ENCODE measurements at places on chromosomes 12 and 14.
A peak's percentile ranks its signal among the peaks of the same experiment; 100 is the strongest.

DNA sequence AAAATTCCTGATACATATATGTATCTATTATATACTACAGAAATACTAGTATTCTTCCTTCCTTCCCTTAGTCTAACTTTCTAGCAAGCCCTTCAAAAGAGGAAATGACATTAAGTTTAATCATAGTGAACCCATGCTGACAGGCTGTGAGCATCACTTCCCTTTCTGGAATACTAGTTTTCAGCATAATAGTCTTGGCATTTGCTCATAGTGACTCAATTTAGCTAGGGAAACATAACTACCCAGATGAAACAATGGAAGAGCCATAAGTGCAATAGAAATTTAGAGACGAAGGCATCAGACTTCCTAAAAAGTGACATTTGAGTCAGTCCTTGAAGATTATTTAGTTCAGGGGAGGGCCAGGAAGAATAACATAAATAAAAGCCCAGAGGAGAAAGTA lies 184.5 kb upstream of the CRY1 start:
- DNase-seq = no peak

GRCh38 chr12:44874981-44875416 lies 1.1 kb downstream of the NELL2 start:
- DNase-seq = peak; percentile 6

DNA sequence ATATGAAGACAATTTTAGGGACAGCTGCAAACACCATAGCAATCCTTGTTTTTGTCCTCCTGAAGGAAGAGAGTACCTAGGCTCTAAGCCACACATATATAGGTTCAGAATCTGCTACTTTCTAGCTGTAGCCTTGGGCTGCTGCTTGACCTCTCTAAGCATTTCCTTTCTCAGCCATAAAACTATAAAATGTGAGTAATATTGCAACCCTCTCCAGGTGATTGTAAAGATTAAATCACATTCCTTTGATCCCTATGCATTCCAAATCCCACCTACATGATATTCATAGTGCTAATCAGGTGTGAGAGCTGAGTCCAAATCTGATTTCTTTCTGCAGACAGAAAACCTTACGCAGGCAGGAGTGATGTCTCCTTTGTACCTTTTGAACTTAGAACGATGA lies 913.5 kb downstream of the VRK1 start:
- no peak for DNase-seq

GRCh38 chr12:130698106-130698505 lies 18.0 kb downstream of the RIMBP2 start:
- DNase-seq = no peak

DNA sequence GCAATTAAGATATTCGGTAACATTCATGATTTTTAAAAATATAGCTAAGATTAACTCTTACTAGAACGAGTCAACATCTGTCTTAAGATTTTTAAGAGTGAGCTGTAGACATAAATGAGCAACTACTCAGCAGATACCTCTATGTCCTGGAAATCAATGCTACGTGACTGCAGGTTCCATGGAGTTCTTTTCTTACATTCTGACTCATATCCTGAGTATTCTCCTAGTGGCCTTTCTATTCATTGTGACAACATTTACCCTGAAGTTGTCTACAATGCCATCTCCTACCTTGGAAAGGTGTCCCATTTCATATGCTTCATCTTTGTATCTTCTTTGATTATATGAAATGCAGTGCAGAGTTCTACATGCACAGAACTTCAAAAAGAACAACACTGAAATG lies 59.9 kb downstream of the PKP2 start:
- DNase-seq = no peak

DNA sequence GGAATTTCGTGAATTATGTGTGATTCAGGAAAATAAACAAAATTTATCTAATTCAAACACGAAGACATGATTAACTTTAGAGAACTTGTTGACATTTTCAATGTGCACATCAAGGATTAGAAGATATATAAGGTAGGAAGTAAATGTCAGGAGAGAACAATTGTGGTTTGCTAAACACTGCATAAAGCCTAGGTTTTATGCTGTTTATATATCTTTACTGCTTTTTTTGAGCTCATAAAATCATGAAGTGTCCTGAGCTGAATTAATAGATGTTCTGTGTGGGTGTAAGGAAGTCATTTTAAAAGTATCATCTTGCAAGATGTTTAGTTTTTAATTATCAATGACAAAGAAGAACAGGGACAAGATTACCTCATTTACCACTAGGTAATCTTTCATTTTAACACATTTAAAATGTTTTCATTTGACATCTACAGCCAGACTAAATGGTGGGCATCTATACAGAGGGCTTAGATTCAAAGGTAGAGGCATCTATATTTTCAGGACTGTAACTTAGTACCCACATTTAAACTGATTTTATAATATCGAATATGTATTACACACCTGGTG lies 382.8 kb downstream of the ADAMTS20 start:
- no peak for DNase-seq

GRCh38 chr12:92436856-92437255 lies 265.9 kb upstream of the PLEKHG7 start:
- DNase-seq = no peak

DNA sequence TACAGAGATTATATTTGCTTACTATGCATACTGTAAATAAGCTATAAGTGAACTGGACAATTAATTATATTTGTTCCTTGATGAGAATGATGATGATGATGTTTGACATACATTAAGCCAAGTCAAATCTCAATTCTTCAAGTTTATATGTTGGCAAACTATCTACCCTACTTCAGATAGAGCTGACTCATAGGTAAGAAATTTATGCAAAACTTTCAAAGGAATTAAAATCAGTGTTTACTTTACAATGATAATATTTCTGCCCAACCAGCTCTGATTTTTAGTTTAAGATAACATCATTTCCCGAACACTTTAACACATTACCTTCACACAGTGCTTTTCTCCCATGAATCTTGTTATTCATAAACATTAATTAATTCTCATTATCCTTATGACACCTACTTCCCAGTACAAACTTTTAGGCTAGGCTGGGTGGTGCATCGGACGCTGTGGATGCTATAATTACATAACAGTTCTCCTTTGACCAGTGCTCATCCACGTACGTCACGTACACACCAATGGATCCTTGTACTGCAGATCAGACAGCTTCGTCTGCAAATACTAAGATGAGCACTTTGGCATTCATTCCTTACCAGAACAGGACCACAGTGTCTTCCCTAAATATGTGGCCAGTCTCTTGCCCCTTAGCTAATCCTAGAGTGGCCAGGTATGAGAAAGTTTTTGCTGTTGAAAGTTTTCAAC lies 18.3 kb downstream of the BMP4 start:
- no peak for DNase-seq

DNA sequence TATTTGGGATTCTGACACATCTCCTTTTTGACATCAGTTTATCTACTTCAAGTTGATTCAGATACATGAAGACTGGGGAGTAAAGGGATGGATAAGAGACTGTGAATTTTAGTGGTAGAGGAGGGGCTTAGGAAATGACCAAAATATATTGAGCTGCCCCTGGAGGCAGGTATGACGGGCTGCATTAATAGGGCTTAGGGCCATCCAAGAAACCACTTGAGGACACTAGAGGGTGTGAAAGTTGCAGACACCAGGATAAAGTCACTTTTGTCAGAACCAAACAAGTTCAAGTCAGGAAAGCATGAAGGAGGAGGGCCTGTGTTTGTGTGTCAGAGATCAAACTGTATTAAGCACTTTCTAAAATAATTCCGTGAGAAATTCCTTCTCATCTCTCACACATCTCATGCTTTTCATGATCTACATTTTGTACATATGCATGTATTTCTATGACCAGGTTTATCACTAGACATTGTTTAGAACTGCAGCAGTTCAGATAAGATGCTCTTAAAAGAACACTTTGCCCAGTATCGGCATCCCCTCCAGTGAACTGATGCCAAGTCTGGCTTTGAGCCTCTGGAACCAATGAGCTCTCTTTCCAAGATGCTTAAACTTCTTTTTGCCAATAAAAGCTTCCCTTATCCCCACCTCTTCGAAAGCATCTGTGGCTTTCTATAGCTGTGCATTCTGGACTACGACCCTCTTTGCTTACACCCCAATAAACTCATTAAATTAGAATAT lies 136.9 kb downstream of the SLC38A1 start:
- no peak for DNase-seq

- DNase-seq = no peak
These were observed 4.0 kb downstream of the CLEC1A start for GRCh38 chr12:10094646-10095395.

DNA sequence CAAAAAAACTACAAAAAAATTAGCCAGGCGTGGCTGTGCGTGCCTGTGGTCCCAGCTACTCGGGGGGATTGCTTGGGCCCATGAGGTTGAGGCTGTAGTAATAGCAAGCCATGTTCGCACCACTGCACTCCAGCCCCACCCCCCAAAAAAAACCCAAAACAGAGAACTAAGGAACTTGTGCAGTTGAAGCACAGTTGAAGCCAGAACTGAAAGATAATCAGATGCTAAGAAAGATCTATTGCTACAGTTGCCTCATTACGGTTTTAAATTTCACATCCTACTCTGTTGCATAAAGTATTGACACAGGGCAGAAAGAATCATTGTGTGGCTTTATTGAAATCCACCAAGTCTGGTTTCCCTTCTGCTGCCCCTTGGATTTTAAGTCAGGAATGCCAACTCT lies 3.8 kb downstream of the CS start:
- no peak for DNase-seq

- DNase-seq = no peak
These were observed 1.1 kb upstream of the HEBP1 start for GRCh38 chr12:13000925-13001774.

DNA sequence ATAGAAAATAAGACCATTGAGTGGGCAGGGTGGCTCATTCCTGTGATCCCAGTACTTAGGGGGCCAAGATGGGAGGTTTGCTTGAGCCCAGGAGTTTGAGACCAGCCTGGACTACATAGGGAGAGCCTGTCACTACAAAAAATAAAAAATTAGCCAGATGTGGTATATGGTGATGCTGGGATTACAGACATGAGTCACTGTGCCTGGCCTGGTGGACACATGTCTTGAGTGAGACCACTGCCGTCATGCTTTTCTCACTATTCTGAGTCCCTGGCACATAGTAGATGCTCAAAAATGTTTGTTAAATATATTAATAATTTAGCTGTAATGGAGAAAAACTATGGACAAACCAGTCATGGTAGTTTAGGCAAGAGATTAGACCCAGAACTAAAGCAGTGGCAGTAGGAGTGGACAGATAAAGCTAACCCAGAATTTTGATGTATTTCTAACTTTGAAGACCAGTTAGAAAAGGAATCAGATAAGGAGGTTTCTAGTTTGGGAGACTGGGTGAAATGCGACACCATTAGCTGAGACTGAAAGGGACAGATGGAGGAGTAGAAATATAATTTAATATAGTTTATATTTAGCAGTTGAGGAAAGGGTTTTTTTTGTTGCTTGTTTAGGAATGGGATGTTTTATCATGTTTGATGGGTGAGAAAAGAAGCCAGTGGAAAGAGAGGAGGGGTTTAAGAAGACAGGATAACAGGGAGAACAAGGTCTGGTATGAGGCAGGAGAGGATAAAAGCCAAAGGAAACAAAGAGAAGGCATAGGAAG lies 7.4 kb upstream of the PTGES3 start:
- no peak for DNase-seq

DNA sequence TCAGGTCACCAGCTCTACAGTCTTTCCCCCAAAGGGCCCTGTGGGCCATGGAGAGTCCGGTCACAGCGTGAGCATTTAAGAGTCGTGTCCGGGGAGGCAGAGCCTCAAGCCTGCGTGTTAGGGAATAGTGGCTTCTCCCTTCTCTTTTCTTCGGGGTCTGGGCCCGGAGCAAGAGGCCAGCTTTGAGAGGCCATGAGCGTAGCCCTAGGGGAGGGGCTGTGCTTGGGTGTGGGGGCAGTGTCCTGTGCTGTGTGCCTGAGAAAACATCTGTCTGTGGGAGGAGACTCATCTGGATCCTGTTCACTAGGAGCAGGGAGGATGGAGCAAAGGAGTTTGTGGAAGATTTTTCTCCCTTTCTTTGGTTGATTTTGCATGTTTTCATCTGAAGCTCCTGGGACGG lies 5.3 kb downstream of the LRP1-AS start:
- DNase-seq = no peak

GRCh38 chr12:48940181-48940580 lies 14.9 kb upstream of the FKBP11 start:
- no peak for DNase-seq

DNA sequence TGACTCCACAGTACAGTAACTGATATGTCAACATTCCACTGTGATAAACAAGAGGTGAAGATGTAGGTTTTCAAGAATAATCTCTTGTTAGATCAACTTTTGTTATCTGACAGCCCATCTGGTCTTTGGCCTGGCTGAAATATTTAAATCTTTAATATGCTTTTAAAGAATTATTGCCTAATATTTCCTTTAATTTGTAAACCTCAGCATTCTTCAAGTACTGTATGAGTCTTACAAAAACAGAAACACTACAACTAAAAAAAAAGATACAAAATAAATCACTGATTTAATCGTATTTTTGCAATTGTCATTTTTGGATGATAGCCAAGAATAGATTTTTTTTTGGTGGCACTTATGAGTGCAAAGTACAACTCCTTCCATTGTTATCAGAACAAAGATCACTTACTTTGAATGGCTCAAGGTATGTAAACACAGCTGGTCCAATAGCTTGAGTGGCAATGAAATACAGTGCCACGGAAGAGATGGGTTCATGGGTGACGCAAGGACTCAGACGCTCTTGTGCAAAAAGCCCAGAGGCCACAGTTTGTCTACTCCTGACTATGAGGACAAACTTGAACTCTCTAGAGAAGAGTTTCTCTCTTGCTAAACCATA lies 109.5 kb downstream of the PAX9 start:
- no peak for DNase-seq

DNA sequence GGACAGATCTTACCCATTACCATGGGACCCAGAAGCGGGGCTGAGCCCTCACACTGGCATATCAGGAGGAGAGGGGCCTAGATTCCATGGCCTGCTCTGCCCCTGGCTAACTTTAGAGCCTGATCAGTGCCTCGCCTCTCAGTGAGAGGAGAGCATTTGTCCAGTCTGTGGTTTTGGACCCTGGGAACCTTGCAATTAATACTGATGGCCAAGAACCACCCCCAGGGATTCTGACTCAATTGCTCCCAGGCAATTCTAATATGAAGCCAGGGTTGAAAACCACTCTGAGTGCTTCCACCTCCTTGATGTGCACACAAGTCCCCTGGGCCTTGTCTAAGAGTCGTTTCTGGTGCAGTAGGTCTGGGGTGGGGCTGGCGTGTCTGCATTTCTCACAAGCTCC lies 67.7 kb downstream of the CALM1 start:
- DNase-seq = no peak

DNA sequence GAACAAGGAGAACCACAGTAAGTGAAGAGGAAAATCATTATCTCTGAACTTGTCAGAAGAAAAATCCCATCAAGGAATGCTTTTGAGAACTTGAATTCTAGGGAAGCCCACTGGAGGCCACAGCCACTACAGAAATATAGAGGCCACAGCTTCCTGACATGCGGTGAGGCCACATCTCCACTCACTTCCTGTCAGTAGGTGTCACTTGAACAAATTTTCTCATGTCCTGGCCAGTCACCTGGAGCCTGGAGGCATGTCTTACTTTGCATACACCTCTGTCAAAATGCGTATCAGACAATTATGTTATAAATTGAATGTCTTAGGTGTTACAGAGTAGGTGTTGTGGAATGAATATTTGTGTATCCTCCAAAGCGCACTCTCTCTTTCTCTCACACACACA lies 370.3 kb downstream of the DAD1 start:
- DNase-seq = no peak

Measured in effector memory CD4-positive, alpha-beta T cell (primary cell).